Right atrium auricular region (tissue), 2 donors: ENCODE measurements at places on chromosomes 5 and 9.

GRCh38 chr9:113313261-113313660 is 10.1 kb upstream of the RNF183 start:
- no peak for DNase-seq

- DNase-seq, result no peak
Measured at GRCh38 chr5:143491646-143492045, 88.2 kb upstream of the NR3C1 start.

DNA sequence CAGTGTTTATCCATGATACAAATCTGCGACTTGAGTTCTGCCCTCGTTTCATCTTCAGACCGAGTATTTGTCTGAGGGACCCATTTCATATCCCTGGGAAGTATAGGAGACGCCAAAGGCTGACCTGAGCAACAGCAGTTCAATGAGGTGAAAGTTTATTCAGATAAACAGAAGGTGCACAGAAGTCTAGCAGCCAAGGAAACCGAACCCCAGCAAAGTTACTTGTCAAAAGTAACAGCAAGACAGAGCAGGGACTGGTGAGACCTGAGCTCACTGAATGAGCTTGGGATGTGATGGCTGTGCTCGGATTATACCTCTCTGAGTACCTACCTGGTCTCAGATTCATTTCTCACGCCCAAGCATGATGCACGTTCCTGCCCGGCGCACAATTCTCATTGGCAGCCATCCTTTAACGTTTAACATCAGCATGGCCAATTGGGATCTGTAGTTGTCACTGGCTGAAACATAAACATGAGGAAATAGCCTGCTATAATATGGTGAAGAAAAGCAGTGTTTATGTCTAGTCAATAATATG is 599 bp downstream of the LYRM7 start:
- DNase-seq, result no peak

DNA sequence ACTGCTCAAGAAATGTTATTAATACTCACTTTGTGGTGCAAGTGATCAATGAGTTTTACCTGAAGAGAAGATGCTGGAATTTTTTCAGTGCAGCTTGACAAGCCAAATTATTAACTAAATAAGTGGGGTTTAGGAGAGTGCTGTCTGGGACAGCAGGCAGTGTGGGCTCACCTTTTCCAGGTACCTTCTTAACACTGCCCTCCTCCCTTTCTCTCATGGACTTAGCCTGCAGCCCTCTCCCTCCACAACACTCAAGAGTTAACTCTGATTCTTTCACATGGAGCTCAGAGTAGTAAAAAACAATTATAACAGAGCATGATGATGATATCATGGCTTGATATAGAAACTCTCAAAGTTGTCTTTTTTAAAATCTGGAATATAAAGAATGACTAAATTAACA is 404.8 kb upstream of the SLC30A5 start:
- DNase-seq, result no peak

- DNase-seq, result no peak
Measured at GRCh38 chr5:42483472-42484154, 60.4 kb downstream of the GHR start.

GRCh38 chr9:83765376-83765775 is 52.2 kb downstream of the GKAP1 start:
- DNase-seq, result no peak

DNA sequence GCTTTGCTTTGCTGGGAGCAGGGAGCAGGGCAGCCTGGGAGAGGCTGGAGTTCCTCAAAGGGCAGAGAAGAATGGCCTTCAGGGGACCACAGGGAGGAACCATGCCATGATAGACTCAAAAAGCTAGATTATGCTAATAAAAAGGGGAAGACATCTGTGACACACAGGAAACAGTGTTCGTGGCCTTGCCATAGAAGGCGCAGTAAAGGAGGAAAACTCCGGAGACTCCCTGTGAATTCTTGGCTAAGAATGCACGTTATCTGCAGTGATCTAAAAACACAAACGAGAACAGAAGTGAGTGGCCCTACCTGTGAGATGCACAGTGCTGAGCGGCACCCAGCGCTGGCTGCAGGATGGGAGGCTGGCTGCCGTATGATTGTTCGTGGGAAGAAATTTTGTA is 15.9 kb upstream of the LTC4S start:
- no peak for DNase-seq

- no peak for DNase-seq
Measured at GRCh38 chr5:175576591-175576990, 81.3 kb upstream of the HRH2 start.

GRCh38 chr5:53114988-53115387 is 5.4 kb upstream of the MOCS2 start:
- DNase-seq, result no peak

- no peak for DNase-seq
Measured at GRCh38 chr5:174920906-174921550, 196.6 kb downstream of the MSX2 start.

GRCh38 chr5:168947212-168947868 is 353.6 kb downstream of the SLIT3 start:
- no peak for DNase-seq

DNA sequence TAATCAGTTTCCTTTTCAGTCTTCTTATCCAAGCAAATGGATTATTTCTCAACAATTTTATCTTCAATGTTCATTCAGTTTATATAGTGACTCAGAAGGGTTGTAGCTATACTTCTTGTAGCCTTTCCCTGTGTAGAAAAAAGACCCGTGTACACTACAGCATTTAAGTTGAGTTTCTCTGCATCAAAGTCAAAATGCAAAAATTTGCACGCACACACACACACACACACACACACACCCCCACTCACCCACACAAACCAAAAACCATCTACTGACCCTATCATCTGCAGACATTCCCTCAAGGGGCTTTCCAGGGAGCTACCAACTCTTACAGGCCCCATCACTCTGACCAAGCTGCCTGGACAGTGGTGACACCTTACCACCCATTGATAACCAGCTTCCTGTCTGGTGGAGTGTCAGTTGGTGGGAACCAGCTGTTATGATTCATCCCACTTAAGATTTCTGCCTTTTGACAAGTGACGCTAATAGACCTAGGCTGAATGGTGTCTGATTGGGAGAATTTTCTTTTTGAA is 12.2 kb upstream of the ELL2 start:
- DNase-seq, result no peak

DNA sequence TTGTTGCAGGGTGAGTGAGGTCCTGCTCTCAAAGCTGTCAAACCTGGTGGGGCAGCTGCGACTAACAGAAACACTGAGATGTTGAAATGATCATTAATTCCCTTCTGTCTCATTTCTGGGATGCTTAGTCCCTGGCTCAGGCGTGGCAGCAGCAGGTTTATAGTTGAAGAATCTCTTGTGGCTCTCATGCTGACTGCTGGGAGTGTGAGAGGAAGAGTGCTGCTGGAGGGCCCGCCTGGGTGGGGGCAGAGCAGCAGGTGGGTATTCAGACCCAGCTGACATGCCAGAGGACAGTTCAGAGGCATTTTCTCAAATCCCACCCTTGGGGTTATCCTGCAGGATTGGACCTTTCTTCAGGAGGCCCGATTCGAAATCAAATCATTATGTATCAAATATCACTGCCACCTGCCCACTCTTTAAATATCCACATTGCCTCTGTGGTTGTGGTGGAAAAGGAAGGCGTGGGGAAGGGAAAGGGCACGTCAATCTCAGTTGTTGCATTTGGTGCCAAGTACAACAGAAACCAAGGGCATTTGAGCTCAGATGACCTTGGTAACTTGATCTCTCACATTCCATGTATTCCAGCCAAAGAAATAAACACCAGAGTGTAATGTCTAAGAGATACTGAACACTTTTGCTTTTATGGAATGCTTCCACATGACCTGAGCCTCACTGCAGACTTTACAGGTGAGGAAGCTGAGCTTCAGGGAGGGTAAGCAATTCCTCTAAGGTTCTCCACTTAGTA is 224.3 kb downstream of the AOPEP start:
- no peak for DNase-seq

GRCh38 chr9:117546894-117547678 is 132.2 kb upstream of the ASTN2 start:
- DNase-seq, result no peak

DNA sequence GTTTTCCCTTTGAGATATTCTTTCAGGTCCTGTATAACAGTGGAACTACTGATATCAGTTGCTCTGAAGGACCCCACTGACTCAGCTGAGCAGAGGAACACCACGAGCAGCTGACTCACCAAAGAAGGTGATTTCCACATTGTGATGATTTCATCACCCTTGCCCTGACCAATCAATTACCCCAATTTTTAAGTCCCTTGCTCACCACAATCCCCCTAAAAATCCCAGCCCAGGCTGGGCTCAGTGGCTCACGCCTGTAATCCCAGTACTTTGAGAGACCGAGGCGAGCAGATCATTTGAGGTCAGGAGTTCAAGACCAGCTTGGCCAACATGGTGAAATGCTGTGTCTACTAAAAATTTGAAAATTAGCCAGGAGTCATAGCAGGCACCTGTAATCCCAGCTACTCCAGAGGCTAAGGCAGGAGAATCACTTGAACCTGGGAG is 125.3 kb upstream of the ABCA1 start:
- no peak for DNase-seq

- no peak for DNase-seq
Measured at GRCh38 chr9:83714329-83714728, 6.6 kb upstream of the UBQLN1 start.

GRCh38 chr9:73613092-73613701 is 461.5 kb downstream of the ANXA1 start:
- no peak for DNase-seq

DNA sequence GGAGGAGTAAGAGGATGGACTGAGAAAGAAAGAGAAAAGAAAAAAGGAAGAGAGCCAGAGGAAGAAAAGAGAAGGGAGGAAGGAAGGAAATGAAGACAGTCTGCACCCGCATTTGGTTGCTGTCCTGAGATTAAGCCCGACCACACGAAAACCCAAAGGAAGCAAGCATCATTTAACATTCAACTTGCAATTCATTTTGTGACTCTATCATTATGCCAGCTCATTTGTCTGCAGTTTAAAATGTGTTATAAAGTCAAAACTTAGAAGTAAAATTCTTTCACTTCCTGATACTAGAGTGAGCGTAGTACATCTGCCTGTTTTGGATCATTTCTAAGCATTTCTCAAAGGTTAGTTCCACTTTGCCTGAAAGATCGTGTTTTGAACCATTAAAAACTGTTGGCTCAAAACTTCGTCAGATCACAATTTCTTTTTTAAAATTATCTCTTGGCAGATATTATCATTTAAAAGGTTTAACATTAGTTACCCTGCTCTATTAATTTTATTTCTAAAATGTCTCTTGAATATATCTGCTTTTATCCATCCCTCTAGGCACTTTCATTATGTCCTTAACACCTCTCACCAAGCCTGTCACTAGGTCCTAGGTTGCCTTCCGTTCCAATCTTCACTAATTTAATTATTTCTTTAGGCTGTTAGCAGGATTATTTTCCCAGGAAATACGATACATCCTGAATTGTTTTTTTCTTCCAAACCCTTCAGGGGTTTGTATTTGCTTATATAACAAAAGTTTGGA is 240.9 kb downstream of the TLE4 start:
- no peak for DNase-seq

- DNase-seq, result no peak
Measured at GRCh38 chr9:106897751-106898150, 34.8 kb downstream of the ZNF462 start.

DNA sequence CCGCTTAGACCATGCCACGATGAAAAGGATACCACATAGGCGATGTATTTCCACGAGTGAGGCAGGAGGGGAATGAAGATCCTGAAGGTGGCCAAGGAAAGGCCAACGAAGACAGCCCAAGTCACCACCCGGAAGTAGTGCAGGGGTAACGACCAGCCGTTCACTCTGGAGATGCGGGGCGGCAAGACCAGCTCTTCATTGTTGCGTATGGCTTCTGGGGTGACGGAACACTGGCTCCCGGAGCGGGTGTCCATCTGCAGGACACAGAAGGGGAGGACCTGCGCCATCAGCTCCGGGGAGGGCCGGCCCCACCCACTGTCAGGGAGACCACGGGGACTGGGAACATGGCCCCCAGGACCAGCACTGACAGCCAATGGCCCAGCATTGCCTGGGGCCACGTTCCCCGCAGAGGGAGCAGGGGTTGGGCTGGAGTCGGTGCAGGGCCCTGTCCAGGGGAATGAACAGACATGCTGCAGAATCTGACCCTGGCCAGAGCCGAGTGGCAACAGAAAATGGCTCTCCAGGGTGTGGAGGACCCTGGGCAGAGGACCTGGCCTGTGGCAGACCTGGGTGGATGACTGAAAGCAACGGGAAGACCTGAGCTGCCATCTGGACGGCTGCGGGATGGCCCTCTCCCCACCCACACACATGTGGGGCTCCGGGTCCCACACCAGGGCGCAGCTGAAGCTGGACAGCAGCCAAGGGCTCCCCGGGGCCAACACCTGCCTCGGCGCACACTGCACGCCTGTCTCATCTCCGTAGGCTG is 17.7 kb downstream of the ZDHHC11B start:
- DNase-seq, result no peak

GRCh38 chr9:128898382-128898781 is 16.4 kb downstream of the LRRC8A start:
- DNase-seq, result no peak

- no peak for DNase-seq
Measured at GRCh38 chr5:30042677-30043076, 1150.8 kb upstream of the CDH6 start.

- peak; percentile 88 for DNase-seq
Measured at GRCh38 chr5:96963267-96963666, 27.4 kb downstream of the LNPEP start.

- DNase-seq, result no peak
Measured at GRCh38 chr9:83920469-83920926, 734 bp downstream of the KIF27 start.

DNA sequence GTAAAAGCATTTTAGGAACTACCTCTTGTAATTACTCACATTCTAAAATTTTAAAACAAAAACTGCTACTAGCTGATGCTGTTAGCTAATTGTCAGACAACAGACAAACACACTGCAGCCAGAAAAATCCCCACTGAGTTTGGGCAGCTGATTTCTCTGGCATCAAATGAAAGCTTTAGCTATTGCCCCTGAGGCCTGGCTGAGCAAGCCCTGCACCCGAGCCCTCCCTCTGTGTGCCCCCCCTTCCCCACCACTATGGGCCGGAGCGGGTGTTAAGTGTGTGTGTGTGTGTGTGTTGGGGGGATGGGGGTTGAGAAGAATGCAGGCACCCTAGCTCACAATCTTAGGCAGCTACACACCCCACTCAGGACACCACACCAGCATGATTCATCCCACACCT is 2.4 kb downstream of the NEUROG1 start:
- no peak for DNase-seq

DNA sequence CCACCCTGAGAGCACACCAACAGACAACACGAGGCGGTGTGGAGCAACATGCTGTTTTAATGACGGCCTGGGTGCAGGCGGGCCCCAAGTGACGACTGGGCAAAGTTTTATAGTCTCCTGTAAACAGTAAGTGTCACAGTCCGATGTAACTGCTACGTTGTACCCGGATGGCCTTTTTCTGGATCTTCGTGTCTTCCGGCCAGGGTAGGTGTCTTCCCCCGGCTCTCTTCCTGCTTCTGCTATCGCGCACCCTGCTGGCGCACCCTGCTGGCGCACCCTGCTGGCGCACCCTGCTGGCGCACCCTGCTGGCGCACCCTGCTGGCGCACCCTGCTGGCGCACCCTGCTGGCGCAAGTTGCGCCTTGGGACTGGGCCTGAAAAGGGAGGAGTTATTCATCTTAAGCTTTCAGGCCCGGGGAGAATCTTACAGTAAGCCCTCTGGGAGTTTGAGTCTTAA is 143.0 kb upstream of the TARS1 start:
- no peak for DNase-seq
